ENCODE measurements at places on chromosomes 3 and 15.
A peak's percentile ranks its signal among the peaks of the same experiment; 100 is the strongest.

- DNase-seq: no peak
These were observed 29.2 kb downstream of the XXYLT1 start for GRCh38 chr3:195241592-195242355.

GRCh38 chr15:61112231-61112630 is 116.9 kb downstream of the RORA start:
- DNase-seq: no peak

DNA sequence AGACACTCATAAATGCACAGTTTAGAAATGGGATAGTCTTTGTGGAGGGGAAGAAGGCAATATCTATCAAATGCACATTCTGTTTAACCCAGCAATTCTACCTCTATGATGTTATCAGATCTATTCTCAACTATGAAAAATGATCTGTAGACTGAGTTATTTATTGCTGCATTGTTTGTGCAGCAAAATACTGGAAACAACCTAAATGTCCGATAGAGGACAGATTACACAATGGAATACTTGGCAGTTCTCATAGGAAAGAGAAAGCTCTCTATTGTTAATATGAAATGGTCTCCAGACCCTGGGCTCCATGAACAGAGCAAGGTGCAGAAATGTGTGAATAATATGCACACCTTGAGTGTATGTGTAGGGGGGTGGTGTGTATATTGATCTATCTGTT is 49.0 kb upstream of the SELENOK start:
- no peak for DNase-seq

DNA sequence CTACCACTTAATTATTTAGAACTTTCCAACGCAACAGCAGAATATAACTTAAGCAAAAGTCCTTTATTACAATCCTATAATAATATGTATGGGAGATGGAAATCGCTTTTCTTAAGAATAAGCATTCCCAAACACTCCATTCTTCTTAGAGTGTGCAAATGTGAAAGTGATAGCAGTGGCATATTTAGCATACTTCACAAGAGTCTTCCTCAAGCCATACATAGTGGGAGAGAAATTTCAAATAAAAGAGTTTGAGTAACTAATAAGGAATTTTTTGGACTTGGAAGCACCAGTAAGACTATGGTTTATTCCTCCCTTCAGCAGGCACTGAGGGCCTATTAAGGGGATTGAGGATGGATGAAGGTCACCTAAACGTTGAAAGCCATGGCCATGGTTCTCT is 22.1 kb upstream of the BNC1 start:
- no peak for DNase-seq

- DNase-seq: no peak
These were observed 3.9 kb upstream of the CXCR6 start for GRCh38 chr3:45939341-45939771.

DNA sequence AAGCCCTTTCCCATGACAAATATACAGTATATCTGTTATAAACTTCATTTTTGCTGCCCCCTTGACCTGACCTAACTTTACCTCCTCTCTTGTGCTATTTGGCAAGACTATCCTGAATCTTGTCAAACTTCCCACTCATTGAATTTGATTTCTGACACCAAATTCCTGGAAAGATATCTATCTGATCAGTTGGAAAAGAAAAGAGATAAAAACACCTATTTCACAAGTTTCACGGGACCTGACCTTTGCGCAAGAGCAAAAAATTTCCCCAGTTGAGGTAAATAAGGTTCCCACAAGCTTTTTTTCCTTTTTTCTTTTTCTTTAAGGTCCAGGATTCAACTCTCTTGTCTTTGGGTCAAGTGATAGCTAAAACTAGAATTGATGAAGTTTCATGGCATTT is 189.2 kb upstream of the LPP start:
- DNase-seq: no peak

- peak; percentile 47 for DNase-seq
These were observed 67.1 kb upstream of the MCTP2 start for GRCh38 chr15:94164202-94164807.

GRCh38 chr15:68341760-68342725 is 64.5 kb downstream of the FEM1B start:
- no peak for DNase-seq
